Stimulated activated CD8-positive, alpha-beta memory T cell treated with anti-CD3 and anti-CD28 coated beads, Interleukin-4, amount 100 ng/mL, for 4 hours (primary cell): ENCODE measurements at places on chromosomes 1 and 21.

DNA sequence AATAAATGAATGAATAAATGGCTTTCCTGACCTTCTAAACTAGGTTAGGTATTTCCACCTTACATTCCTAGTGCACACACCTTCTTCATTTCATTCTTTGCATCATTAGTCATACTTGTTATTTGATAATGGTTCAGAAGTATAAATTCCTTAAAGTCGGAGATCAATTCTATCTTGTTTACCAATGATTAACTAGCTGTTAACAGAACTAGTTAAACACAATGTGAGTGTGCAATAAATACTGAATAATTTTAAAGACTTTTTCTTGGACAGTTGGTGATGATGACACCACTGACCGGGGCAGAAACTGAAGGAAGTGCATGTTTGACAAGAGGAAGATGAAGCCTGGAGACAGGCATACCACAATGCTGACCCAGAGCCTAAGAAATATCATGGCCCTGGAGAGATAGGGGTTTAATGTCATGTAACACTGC lies 207.1 kb upstream of the DEPDC1 start:
- DNase-seq, result no peak

DNA sequence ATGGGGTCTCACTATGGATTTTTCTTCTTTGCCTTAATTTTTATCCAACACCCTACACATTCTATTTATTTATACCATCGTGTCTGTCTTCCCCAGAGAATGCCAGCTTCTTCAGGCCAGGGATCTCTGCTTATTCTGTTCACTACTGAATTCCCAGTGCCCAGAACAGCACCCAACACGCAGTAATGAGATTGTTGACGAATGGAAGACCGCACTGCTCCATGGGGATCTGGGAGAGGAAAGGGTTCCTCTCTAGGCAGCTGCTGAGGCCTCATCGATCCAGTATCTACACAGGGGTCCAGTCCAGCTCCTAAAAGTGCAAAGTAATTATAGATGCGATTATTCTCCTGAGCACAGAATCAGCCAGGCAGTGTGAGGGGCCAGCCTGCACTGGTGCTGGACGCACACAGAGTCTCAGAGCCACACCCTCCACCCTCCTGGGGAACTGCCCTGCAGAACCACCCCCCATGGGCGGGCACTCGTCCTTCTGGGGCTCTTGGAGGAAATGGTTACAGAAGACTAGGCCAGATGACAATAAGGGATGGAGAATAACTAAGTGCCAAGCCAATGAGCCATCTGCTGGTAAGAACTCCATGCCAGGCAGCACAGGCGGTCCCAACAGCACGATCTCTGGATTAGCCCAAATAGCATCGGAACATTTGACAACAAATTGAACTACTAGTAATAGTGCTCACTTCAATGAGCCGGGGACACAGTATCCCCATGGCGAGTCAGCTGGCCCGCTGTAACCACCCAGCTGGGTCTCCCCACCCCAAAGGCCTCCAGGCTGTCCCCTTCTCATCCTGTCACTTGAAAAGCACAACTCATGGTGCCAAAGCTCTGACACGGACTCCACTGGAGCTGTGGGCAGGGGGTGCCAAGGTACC lies 1.7 kb upstream of the PDE9A start:
- no peak for DNase-seq

DNA sequence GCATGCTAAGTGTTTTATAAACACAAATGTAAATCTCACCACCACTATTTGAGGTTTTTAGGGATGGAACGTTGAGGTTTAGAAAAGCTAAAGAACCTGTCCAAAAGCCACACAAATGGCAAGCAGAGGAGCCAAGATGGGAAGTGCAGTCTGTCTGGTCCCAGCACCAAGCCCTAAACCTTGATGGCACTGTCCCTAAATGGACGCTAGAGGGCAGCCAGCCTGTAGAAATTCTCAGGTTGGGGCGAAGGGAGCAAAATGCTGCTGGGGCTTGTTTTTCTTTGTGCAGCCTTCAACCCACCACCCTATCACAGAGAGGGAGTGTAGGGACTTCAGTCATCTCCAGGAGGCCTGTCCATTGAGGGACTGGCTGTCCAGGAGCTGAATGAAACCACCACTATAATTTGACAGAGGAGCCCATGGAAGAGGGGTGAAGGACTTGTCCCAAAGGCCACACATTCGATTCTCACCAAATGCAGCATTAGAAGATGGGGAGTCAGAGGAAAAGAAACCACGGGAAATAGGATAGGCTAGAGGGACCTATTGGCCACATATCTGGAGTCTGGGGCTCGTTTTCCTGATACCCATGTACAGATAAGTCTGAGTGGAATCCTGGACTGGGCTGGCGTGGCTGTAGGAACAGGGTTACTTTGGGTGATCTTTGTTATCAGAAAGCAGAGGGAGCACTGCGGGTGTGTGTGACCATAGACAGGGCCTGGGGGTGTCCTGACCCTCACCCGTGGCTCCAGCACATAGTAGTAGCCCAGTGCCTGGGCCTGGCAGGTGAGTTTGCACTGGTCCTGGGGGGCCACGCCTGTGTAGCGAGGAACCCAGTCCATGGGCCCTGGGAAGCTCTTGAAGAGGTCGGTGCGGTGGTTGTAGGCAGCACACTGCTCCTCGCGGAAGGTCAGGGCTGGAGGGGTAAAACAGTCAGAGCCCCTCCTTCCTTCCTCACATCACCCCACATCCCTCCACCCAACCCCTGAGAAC lies 6.1 kb downstream of the ADAMTS4 start:
- DNase-seq, result no peak

DNA sequence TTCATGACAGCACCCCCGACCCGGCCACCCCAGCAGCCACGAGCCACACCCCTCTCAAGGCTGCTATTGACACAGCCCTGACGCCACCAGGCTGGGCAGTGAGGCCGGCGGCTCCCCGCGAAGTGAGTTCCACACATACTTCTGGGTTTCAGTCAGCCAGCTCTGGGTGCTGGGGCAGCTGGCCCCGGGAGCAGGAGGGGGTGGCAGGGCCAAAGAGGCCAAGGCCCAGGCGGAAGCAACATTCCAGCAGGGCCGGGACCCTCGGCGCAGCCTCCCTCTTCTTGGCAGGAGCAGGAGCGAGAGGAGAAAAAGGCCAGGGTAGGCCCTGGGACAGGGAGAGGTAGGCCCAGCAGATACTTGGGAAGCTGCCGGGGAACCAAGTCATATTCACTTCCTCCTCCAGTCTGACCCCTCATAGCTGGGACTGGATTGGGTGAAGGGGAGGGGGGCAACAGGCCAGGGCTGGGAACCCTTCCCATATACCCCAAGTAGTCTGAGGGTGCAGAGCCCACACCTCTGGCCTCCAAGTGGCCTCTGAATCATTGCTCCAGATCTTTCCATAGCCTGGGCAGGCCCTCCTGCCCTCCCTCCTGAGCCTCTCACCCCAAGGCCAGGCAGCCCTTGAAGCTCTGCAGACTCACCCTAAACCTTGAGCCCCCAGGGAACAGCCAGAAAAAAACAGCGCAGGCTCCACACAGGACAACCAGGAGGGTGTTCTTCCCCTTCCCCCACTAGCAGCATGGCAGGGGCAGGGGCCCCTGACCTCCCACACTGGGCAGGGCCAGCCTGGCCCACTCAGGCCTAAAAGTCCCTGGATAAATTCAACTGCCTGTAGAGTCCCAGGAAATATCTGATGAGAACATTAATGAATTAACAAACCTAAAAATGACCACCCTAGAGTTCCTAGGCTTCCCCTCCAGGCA lies 5.7 kb downstream of the HSPG2 start:
- DNase-seq, result no peak
